Motor neuron (in vitro differentiated cells): ENCODE measurements at places on chromosomes 7 and 10. TPM values are rescaled to one million over a fixed set of nuclear protein-coding genes. Genes with fewer than 3 reads are reported as not detected.

GRCh38 chr7:158798741-158799140 is 30.6 kb downstream of the ESYT2 start:
- no peak for ATAC-seq

DNA sequence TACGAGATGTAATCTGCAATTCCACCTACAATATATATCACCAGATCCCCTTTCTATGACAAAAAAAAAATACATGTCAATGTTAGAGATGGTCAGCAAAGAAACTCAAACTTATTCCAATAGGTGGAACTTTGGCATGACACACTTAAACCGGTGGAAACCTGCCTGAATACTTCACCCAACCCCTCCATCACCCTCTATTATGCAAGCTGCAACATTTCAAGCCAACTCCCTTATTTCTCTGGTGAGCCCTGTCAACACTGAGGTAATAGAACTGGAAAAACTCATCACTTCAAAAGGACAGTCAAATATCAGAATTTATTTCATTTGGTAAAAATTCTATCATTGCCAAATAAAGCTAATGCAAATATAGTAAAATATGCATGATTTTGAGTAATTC is 3.6 kb downstream of the ZNF438 start:
- ATAC-seq: no peak

DNA sequence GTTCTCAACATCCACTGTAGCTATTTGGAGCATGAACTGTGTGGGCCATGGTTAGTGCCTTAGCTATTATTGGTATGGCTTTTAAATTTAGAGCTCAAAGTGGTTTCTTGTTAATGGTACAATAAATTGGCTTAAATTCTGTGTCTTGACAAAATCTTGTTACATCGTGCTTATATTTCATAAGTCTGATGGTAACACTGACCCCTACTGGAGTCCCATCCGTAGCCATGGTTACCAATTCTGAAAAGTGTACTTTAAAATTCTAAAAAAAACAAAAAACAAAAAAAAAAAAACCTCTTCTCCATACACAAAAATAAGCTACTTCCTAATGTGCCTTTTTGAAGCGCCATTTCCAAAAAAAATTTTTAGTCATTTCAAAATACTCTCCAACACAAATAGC is 6.4 kb upstream of the RPP30 start:
- ATAC-seq: no peak

Gene GIMAP8
- total RNA-seq: 0.08 and 0.14 TPM in 2 replicates

Gene PPP1R3A
- not detected in 2 replicates for total RNA-seq

DNA sequence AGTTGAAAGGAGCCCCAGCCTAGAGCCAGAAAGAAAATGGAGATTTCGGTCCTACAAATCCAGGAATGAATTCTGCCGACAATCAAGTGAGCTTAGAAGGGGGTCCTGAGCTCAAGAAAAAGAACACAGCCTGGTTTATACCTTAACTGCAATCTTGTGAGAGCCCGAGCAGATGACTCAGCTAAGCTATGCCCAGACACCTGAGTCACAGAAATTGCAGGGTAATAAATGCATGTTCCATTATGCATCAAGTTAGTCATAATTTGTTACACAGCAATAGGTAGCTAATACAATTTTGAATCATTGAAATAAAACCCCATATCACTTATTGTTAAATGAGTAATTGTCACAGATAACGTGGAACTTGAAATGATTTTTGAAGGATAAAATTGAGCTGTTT is 111.8 kb upstream of the FOXP2 start:
- ATAC-seq: no peak

GRCh38 chr7:8065356-8065813 is 96.8 kb downstream of the GLCCI1 start:
- no peak for ATAC-seq

DNA sequence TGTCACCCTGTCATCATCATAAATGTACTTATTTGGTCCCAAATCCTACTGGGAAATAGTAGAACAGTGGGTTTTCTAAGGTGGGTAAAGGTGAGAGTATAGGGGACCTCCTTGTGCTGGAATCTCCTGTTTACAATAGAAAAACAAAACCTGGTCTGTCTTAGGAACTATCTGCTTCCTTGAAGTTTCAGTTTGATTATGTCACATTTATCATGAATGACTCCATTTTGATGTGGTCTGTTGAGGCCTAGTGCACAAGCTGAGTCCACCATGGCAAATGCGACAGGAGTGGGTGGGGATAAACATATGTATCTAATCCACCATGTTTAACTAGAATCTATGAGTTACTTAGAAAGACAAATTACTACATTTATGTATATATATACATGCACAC is 13.0 kb upstream of the REPIN1 start:
- ATAC-seq: no peak

DNA sequence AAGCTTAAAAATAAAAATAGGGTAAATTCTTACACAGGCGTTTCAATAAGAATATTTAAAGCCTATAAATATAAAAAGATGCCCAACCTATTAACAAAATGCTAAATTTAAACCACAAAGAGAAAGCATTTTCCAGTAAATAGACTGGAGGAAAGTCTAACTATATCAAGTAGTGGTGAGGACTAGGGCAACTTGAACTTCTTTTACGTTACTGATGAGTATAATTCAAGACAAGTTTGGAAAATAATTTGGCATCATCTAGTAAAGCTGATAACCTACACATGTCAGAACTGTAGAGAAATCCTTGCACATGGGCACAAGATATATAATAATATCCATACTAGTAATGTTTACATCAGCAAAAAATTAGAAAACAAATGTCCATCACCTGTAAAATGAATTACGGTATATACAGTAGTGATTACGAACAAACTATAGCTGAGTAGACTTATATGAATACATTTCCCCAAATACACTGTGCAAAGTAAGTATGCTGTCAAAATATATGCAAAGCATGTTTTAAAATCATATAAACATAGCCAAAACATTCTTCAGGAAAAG is 27.4 kb downstream of the CRPPA start:
- no peak for ATAC-seq

- ATAC-seq: no peak
Measured at GRCh38 chr7:29779017-29779416, 27.3 kb upstream of the WIPF3 start.

Gene UPK3BL1
- 9.8 and 10.5 TPM in 2 replicates for total RNA-seq

DNA sequence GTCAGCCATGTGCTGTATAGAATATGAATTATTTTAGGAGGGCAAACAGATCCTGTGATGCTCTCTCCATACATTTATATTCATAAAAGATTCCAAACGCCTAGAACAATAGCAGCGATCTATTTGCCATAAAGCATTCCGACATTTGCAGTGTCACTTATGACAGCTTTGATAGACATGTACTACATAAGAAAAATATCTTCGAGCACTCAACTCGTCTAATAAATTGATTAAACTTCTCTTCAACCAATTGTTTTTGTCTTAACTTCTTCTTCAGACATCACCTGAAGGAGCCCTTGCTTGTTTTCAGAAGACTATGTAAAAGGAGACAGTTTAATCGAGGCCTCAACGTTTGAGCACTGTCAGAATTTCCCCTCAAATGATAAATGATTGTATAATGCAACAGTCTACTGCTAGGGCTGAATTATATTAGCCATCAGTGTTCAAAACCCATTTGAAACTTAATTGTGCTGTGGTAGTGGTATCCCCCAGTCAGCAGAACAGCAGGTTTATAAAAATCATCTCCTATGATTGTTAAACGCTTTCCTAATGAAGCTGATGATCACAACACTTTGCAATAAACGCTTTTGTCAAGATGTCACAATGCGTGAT is 158.0 kb upstream of the MGMT start:
- ATAC-seq: peak; percentile 22

GRCh38 chr7:73865738-73866445 is 4.9 kb downstream of the TMEM270 start:
- ATAC-seq: no peak

DNA sequence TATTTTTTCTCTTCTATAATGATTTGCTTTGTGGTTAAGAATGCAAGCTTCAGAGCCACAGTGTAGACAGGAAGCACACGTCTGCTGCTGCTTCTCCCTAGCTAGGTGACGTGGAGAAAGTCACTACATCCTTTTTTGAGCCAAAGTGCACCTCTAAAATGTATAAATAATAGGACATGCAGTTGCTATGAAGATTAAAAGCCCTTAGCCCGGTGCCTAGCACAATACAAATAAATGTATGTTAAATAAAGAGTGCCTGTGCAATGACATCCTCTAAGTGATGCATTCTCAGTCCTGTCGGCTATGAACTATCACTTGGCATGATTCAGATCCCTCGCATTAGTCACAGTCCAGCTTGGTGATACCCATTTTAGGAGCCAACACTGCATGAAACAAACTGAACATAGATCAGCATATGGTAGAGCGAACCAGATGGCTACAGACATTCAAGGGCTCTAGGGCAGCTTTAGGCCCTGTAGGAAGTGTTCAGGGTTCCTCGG is 4.8 kb upstream of the TRDMT1 start:
- ATAC-seq: no peak

Gene SLC39A12
- total RNA-seq: not detected in 2 replicates

Gene ORC5
- 25.2 and 25.4 TPM in 2 replicates for total RNA-seq

- ATAC-seq: no peak
Measured at GRCh38 chr10:131174651-131175540, 136.6 kb downstream of the TCERG1L start.

Gene NHLRC2
- 20.4 and 27.2 TPM in 2 replicates for total RNA-seq

GRCh38 chr7:100090527-100091410 is 2.0 kb downstream of the COPS6 start:
- no peak for ATAC-seq

Gene PLEKHS1
- 0.19 TPM in 1 of 2 replicates, not detected in the other for total RNA-seq

- ATAC-seq: peak; percentile 91
Measured at GRCh38 chr10:79260811-79261740, 86.2 kb upstream of the PPIF start.

GRCh38 chr10:62250594-62251198 is 17.9 kb downstream of the RTKN2 start:
- no peak for ATAC-seq

DNA sequence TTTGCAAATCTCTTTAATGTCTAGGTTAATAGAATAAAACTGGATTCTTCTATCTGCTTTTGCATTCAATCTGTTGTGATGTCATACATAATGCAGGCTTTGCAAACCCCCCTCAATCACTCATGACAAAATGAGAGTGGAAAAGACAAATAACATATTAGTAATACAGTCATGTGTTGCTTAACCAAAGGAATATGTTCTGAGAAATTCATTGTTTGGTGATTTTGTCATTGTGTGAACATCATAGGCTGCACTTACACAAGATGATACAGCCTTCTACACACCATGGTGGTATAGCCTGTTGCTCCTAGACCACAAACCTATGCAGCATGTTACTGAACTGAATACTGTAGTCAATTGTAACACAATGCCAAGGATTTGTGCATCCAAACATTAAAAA is 87.3 kb upstream of the SEC61G start:
- no peak for ATAC-seq

Gene TSPAN13
- total RNA-seq: 74.1 and 74.6 TPM in 2 replicates

DNA sequence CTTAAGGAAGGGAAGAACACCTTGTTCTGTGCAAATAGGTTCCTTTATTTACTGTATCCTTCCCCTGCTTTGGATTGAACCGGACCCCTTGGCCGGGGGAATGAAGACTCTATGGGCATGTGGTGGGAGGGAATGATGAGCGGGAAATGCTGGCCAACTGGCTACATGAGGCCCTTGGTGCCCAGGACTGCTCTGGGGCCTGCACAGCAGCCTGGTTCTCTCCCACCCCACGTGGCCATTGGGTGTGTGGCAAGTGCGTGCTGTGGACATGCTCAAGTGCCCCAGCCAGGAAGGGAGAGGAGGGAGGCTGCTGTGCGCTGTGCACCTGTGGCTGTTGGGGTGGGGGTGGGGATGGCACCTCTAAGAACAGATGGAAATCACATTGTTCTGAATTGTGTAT is 917.0 kb upstream of the GHITM start:
- no peak for ATAC-seq

GRCh38 chr7:97405835-97406234 is 288.3 kb downstream of the SDHAF3 start:
- peak; percentile 61 for ATAC-seq

DNA sequence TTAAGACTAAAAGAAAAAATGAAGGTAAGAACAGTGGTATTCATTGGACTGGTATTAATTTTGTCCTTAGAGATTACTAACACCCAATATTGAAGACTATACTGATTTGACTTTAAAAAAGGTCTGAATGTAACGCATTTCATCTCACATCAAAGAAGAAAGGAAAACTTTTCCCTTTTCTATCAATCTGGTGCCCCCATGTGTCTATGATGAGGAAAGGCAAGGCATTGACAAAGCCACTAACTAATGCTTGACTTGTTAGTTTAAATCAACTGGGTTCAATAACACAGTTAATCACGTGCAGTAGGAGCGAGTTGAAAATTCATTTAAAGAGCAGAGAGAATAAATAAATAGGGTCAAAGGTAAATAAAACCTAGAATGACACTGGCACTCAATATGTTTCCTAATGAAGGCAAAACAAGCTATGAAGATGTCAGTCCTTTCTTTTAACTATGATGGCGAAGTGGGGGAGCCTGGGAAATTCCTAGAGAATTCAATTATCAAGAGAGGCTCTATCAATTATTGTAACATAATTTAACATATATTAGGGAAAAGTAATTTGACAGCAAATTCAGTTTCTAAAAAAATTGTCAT is 180.9 kb downstream of the ANK3 start:
- ATAC-seq: peak; percentile 20

DNA sequence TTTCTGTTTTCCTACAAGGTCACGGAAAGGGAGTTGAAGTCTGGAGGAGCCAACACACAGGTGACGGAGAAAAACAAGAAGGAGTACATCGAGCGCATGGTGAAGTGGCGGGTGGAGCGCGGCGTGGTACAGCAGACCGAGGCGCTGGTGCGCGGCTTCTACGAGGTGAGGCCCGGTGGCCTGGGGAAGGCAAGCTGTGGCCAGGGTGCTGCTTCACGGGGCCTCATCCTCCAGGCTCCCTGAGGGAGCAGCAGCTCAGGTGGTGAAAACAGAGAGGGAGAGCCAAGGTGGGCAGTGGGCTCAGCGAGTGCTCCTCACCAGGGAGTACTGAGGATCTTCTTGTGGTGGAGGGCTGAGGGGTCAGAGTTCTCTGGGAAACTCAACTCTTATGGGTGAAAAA is 32.5 kb upstream of the STK17A start:
- ATAC-seq: no peak

GRCh38 chr10:69716711-69717560 is 84.8 kb upstream of the COL13A1 start:
- peak; percentile 74 for ATAC-seq

Gene OR9A2
- 1.3 TPM in 1 of 2 replicates, not detected in the other for total RNA-seq

DNA sequence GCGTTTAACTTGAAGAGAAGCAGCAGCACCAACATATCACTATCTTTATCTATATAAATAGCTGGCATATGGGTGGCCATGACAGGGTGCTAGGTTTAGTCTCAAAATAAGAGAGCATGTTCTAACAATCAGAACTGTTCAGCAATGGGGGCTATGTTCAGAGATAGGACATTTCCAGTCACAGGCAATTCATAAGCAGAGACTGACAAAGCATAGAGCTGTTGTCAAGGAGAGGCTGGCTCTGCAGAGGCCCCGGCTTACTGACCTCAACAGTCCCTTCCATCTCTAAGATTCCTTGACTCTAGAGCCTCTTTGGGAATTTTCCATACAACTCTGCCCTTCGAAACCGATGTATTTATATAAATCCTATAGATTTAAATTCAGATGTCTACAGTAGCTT is 17.2 kb downstream of the ANK3 start:
- peak; percentile 79 for ATAC-seq

- ATAC-seq: no peak
Measured at GRCh38 chr7:108424013-108424412, 32.2 kb downstream of the NRCAM start.

Gene AKR1C8
- not detected in 2 replicates for total RNA-seq
